ENCODE measurements at places on chromosomes 11 and 22.
A peak's percentile ranks its signal among the peaks of the same experiment; 100 is the strongest.

GRCh38 chr22:19868773-19869471 lies 14.2 kb upstream of the GNB1L start:
- no peak for DNase-seq

- no peak for DNase-seq
These were observed 42.0 kb downstream of the MS4A2 start for GRCh38 chr11:60130496-60130895.

- no peak for DNase-seq
These were observed 34.8 kb downstream of the IRAG1 start for GRCh38 chr11:10658621-10659338.

- no peak for DNase-seq
These were observed 4.2 kb downstream of the C11orf91 start for GRCh38 chr11:33696411-33696810.

DNA sequence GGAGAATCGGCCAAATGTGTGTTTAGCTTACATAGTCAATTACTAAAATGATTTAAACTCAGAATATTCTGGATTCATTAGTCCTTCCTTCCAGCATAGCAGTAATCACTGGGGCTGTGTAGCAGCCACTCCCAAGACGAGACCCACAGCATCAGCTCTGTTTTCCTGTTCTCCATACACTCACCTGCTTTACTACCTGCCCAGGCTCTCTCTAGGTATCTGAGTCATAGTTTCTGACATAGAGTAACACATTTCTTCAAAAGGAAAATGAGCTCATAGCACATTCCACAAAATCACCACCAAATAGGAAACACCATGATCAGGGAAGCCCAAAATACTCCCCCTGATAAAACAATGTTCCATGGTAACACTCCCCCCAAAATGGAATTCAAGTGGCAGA lies 22.9 kb downstream of the MORC2 start:
- DNase-seq: no peak

GRCh38 chr11:92324890-92325289 lies 100.3 kb downstream of the FAT3 start:
- DNase-seq: no peak

DNA sequence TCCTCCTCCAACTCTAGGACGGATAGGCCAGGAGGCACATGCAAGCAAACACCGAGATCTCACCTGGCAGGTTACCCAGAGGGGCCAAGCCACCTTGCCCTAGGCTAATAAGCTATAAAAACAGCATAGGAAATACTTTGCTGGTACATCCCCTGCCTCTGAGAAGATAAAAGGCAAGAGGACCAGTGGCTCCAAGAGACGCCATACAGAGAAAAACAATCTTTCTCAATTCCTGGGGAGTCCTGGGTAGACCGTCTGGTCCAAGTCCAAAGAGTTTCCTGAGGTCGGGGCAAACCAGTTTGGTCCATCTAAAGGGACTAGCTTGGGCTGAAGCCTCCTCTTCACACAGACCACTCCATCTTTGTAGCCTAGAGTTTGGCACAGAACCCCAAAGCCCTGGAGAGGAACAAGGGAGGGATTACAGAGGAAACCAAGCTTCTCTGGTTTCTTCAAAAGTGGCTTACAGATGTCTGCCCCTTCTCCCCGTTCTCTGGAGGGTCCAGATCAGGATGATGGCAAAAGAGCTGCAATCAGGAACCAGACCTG lies 40.4 kb downstream of the NUMA1 start:
- DNase-seq: no peak

DNA sequence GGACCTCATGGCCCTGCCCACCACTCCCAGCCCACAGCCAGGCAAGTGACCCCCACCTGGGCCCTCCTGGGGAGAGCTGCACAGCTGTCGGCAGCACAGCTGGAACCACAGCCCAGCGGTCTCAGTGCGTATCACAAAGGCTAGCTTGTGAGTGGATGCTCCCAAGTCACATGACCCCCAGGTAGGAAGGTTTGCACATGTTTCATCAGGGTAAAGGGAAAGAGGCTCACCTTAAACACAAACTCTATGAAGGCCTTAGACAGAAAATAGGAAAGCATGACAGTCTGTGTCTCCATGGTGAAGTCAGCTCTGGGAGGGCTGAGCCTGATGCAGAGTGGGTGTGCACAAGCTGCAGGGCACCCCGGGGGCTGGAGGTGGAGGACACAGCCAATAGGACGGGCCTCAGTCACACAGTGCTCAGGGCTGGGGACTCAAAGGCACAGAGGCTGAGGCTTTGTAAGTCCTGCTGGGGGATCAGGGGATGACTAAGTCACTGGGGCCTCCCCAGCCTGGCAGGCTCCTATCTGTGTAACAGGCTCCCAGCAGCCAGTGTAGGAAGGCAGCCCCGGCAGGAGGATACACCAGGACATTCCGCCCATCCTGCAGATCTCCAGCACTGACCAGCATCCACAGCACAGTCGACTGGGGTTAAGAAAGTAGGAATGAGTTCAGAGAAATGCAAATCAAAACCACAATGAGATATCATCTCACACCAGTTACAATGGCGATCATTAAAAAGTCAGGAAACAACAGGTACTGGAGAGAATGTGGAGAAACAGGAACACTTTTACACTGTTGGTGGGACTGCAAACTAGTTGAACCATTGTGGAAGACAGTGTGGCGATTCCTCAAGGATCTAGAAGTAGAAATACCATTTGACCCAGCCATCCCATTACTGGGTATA lies 22.0 kb downstream of the CELSR1 start:
- DNase-seq: peak; percentile 53

DNA sequence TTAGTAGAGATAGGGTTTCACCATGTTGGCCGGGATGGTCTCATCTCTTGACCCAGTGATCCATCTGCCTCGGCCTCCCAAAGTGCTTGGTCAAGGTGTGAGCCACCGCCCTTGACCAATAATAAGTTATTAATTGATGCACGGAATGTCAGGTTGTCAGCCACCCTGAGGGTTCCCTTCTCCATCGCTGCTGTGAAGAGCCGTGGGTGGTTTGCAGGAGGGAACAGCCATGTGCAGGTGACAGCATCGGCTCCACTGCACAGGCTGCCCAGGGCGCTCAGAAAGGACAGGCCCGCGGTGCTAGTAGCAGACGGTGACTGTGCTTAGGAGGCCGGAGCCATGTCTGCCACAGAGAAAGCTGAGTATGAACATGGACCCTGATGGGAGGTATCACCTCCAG lies 814.0 kb downstream of the BRD1 start:
- DNase-seq: no peak

- DNase-seq: no peak
These were observed 253.3 kb downstream of the BRD1 start for GRCh38 chr22:49574205-49574880.

- DNase-seq: peak; percentile 63
These were observed 13.7 kb upstream of the SEC14L3 start for GRCh38 chr22:30485362-30485988.

DNA sequence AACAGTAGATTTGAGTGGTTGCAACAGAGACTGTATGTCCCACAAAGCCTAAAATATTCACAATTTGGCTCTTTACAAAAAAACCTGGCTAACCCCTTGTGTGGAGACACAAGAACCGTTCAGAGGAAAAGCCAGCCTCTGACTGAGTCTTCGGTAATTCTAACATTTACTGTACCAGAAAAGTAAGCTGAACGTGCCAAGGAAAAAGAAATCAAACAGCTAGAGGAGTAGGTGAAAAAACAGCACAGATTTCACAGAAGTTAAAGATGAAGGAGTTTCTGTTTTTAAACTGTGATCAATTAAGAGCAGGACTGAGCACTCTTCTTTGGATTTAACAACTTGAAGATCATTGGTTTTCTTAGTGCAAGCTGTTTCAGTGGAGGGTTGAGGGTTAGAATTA lies 424.7 kb upstream of the KIRREL3 start:
- DNase-seq: no peak

- DNase-seq: no peak
These were observed 6.5 kb downstream of the TENM4 start for GRCh38 chr11:79434283-79434682.

GRCh38 chr11:122661182-122661945 lies 5.8 kb downstream of the UBASH3B start:
- DNase-seq: peak; percentile 96

DNA sequence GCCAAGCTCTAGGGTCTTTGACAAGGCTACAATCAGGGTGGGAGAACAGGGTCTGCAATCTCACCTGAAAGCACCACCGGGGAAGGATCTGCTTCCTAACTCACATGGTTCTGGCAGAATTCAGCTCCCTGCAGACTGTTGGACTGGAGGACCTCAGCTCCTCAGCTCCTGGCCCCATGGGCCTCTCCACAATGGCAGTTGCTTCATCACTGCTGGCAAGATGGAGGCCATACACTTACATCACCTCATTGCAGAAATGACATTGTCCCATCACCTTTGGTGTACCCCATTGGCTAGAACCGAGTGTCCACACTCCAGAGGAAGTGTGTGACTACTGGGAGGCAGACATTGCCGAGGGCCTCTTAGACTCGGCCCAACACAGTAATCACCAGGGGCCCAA lies 20.9 kb upstream of the MPPED1 start:
- no peak for DNase-seq

DNA sequence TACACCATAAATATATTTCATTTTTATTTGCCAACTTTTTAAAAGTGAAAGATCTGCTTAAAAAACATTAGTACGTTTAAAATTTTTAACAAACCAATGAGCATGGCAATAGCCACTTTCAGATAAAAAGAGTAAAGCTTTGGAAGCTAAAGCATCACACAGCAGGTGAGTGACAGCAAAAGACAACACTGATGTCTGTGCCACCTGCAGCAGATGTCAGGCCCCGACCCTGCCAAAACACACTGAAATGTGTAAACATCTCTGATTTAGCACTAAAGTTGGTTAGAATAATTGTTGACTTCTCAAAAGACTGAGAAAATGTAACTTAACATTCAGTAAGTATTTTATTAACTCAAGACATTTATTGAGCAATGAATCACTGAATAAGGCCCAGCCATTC lies 232.9 kb downstream of the DLG2 start:
- no peak for DNase-seq

GRCh38 chr11:69062873-69063651 lies 14.3 kb downstream of the TPCN2 start:
- no peak for DNase-seq

- no peak for DNase-seq
These were observed 197.5 kb upstream of the B3GAT1 start for GRCh38 chr11:134609361-134610115.

DNA sequence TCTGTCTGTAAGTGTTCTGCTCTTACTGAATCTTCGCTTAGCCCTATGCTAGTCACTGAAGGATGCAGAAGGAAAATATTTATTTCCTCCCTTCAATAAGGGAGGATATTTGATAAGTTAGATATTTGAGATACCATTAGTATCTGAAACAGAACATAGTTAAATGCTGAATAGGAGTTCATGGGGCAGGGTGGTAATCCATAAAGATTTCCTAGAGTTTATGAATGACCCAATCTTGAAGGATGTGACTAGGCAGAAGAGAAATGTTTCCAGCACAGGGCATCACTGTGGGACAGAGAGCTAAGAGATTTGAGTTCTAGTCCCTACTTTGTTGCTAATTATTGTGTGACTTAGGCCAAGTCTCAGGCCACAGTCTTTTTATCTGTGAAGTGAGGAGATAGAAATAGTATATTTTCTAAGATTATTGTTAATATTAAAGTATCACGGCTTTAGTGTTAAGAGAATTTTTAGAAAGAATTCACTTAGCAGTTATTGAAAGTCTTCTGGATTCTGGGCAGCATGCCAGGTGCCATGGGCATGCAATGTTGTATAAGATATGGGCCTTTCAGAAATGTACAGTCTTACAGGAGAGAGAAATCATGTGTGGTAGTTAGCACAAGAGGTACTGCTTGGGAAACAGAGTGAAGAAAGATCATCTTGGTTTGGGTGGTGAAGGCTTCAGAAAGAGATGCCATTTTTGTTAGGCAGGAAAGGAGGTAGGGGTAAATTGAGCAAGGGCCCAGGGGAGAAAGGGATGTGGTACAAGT lies 24.0 kb downstream of the SWAP70 start:
- peak; percentile 57 for DNase-seq

DNA sequence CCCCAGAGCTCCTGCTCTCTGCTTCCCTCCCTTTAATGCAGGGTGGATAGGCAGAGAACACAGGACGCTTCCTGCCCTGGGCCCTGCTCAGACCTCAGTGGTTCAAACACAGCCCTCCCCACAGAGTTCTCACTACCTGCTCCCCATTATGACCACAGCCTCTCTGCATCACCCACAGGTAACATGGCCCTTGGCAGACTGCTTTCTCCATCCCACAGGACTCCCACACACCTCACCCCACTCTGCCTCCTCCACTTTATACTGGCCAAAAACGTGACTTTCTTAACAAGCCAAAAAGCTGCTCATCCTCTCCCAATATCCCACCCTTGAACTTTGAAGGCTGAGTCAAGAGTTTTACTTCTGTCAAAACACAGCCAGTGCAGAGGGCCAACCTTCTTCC lies 33.8 kb downstream of the BUD13 start:
- no peak for DNase-seq

DNA sequence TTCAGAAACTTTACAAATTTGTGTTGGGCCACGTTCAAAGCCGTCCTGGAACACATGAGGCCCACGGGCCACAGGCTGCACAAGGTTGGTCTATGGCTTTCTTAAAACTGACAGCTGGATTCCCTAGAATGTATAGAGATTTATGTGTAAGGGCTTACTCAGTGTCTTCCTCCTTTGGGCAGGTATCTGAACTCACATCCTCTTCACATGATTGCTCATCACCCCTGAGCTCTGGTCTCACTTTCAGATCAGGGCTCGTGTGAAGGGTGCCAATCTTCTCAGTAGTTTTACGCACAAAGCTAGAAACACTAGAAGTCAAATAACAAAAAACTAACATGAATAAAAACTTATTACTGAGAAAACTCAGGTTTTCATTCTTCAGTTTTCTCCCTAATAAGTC lies 27.1 kb downstream of the HPS5 start:
- DNase-seq: no peak

GRCh38 chr22:18154821-18155390 lies 4.9 kb downstream of the USP18 start:
- DNase-seq: no peak

DNA sequence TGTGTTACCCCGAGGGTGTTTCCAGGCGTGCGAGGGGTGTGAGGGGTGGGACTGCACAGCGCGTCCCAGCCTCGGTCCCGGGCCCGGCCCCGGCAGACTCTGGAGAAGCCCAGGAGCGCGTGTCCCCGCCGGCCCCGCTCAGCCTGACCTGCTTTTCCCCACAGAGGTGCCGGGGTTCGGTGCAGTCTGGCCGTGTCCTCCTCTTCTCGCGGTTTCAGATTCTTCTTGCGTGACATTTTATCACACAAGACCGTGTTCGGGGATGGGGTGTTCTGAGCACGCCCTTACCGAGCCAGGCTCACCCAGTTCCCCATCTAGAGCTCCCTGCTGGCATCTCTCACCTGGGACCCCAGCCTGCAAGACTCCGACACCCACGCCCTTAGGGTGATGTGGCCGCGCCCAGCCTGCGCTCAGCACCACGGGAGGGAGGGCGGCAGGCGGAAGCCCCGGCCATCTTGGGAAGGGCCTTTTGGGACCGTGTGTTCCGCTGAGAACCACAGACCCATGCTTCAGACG lies 775.6 kb downstream of the BRD1 start:
- DNase-seq: no peak
